ENCODE measurements at places on chromosomes 3 and 15.

DNA sequence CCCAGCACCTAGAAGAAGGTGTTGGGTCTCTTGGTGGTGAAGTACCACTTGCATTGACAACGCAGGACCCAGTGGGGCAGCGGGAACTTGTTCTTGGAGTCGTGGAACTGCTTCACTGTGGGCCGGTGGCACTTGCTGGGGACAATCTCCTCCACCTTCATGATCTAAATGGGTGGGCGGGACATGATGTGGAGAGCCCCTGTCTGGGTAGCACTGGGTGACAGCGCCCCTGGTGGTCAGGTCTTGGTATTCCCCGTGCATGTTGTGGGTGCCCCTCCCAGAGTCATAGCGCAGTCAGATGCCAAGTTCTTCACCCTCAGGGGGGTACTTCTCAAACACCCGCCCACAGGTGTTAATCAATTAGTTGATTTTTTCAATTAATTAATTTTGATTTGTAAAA lies 60.2 kb downstream of the AGBL1 start:
- DNase-seq: no peak

- DNase-seq: peak; percentile 86
These were observed 1.0 kb upstream of the ATP1B3 start for GRCh38 chr3:141875374-141875892.

GRCh38 chr15:52318729-52319500 lies 23.3 kb upstream of the MYO5C start:
- peak; percentile 86 for DNase-seq

- no peak for DNase-seq
These were observed 250.1 kb downstream of the ZBTB20 start for GRCh38 chr3:114896978-114897377.

DNA sequence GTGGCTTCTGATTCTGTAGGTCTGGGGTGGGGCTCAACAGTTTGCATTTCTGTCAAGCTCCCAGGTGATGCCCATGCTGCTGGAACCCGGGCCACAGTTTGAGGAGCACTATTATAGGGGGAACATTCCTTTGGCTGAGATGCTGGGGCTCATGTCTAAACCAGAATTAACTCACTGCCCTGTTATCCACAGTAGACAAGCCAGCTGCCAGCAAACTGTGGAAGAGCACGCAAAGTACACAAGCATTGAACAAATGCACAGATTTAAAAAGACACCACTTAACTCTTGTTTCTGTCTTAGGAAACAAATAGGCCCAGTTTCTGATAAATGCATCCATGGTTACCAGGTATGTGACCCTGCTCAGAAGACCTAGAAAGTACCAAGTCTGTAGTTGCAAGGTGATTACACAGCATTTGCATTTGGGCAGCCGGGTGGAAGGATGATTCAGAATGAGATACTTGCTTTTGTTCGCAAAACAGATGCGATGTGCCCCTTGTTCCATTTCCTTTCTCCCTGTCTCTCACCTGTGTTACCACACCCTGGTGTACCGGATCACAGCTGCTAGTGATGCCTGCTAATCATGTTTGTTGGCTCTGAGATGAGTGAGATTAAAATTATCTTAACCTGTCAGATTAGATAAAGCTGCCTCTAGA lies 12.4 kb downstream of the GYG1 start:
- DNase-seq: no peak

GRCh38 chr15:57589754-57590153 lies 1.9 kb upstream of the MYZAP start:
- DNase-seq: no peak

DNA sequence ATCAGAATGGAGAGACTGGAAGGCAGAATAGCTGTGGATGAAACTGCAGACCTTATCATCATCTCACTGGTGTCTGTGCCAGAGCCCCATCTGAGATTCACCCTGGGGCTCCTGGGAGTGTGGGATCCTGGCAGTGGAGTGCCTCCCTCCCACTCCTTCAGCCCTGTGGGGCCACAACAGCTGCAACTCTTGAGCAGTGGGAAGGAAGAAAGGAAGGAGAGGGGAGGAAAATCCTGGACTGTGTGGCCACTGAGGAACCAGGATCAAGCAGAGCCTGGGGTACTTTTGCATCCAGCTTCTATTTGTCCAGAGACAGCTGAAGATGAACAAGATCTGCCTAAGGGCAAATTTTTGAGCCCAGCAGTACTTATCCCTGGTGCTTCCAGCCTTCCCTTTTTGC lies 13.1 kb upstream of the ALDH1A2 start:
- DNase-seq: no peak

DNA sequence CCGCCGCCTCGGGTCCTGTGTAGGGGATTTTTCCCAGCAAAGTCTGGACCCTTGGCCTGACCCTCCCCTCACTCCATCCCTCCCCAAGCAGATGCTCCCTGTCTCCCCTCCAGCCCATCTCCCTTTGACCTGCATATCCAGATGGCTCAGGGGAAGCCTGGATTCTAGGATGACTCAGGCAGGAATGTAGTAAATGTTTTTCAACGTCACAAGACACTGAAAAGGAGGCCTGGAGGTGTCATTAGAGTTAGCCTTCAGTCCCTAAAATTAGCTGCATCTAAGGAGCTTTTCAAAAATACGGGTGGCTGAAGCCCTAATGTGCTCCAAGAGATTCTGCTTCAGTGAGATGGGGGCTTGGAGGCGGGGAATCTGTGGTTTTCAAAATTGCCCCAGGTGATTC lies 7.2 kb downstream of the ACAN start:
- no peak for DNase-seq

DNA sequence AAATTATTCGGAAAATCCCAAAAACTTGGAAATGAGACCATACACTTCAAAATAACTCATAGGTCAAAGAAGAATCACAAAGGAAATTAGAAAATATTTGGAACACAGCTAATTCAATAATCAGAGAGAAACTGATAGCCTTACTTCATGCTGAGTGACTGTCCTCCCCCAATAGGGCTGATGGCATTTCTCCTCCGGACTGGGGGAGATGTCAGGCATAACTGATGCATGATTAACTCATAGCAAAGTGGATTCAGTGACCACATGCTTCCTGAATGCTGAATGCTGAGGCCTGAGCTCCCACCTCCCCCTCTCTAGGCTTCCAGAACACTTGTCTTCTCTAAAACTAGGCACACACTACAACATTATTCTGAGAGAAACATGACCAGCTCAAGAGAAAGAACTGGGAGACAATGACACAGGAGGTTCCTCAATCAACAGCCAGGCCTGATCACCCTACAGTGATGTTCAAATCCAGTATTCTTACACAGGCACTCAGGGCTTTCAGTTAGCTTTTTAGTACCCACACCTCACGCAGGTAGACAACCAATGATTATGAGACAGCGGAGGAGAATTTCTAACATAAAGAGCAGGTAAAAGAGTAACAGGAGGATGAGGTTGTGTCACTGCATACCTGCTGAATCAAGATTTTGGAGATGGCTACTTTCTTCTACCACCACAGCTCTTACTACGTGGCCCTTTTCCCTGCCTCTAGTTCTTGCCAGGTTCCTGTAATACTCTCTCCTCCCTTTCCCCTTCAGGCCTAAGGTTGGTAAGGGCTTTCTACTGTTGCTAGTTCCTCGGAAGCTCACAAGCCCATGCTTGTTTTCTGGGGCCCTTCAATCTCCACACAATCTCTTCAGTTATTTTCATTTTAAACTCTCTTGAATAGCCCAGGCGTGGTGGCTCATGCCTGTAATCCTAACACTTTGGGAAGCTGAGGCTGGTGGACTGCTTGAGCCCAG lies 96.1 kb downstream of the FMN1 start:
- DNase-seq: no peak

DNA sequence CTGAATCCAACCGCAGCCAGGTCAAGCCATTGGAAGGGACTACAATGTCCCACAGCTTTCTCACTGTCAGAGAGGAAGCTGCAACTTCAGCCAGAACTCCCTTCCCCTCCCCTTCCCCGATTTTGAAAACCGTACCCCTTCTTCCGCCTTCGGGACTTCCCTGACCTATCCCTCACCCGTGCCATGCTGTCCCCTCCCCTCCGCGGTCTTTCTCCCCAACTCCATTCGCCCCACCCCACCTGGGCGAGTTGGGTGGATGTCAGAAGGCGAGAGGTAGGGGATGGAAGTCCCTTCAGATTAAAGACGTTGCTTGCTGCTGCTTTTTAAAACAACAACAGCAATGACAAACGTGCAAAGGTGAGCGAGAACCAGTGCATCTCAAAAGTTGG lies 723 bp downstream of the CPNE4 start:
- no peak for DNase-seq

DNA sequence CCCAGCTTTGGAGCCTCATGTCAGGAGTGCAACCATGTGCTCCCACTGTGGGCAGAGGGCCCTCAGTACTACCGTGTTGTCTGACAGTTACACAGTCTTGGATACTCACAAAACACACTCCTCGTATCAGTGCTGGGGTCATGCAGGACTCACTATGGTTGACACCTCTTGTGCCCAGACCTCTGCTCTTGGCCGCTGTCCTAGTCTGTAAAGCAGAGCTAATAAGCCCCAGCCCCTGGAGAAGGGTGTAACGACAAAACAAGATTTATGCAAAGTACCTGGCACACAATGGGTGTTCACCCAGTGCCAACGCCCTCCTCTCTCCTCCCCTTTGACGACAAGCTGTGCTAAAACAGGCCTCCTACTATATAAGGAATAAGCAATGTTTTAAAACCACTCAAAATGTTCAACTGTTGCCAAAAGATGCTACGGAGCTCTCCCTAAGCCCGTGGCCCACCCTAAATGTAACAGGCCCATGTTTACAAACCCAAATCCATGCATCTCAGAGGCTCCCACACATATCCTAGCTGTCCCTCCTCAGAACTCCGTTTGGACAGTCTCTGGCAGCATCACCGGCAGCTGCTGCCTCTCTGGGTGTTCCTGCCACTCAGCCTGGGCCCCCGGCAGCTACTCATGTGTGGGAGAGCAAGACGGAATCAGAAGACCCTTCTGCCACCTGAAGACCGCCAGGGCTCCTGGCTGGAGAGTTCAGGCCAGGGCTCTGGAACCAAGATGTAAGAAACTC lies 65.8 kb downstream of the MRPL46 start:
- DNase-seq: no peak

GRCh38 chr15:39586387-39587095 lies 5.7 kb downstream of the THBS1 start:
- DNase-seq: no peak

GRCh38 chr3:52402101-52402521 lies 42.8 kb downstream of the SEMA3G start:
- no peak for DNase-seq

DNA sequence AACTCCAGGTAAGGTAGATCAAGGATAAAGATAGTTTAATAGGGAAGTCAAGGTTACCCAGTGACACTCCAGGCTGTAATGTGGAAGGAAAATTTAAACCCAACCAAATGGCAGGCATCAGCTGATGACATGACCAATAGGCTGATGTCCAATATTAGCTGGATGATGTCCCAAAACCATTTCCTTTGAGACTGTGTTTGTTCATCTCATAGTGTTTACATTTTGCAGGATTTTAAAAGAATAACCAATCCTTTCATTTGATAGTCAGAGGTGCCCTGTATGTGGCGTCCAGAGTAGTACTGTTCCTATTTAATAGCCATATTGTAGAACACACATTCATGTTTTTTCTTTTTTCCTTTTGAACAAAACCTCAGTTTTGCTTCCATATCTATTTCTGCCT lies 23.3 kb upstream of the TMEM158 start:
- DNase-seq: no peak
